Colonic mucosa (tissue), 4 donors: ENCODE measurements at places on chromosomes 7 and 10. TPM values are rescaled to one million over a fixed set of nuclear protein-coding genes. Genes with fewer than 3 reads are reported as not detected.

DNA sequence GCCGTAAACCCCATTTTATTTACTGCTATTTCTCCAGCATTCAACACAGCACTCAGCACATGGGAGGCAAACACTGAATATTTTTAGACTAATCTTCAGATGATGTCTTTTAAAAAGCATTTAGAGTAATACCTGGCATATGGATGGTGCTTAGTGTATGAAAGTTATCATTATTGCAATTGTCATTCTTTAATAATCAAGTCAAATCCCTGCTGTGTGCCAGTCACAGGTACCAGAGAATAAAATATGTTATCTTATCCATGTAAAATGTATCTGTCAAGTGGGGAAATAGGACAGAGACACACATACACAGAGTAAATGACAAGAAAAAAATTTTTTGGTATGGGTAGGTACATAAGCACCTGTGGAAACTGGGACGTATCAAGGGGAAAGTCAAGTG is 18.5 kb downstream of the ANKRD22 start:
- no peak for DNase-seq
- no peak overlapping the region for H3K4me3 ChIP-seq
- no peaks in the 10 kb centered on the region for H3K36me3 ChIP-seq
- H3K27ac ChIP-seq = no peak overlapping the region
- H3K27me3 ChIP-seq = no peaks in the 10 kb centered on the region
- H3K4me1 ChIP-seq = no peaks in the 10 kb centered on the region

GRCh38 chr7:134710854-134711624 is 64.4 kb downstream of the BPGM start:
- H3K4me3 ChIP-seq = no peak overlapping the region
- no peaks in the 10 kb centered on the region for H3K27me3 ChIP-seq
- no peaks in the 10 kb centered on the region for H3K36me3 ChIP-seq
- DNase-seq = no peak
- H3K4me1 ChIP-seq = no peaks in the 10 kb centered on the region
- no peak overlapping the region for H3K27ac ChIP-seq

- no peak for DNase-seq
- no peaks in the 10 kb centered on the region for H3K36me3 ChIP-seq
- no peak within 1 kb of the TSS for H3K27ac ChIP-seq
- H3K27me3 ChIP-seq = peaks cover 37% of the 10 kb centered on the region
- peak within 1 kb of the TSS; percentile 26 for H3K4me3 ChIP-seq
- H3K4me1 ChIP-seq = no peaks in the 10 kb centered on the region
Observed at GRCh38 chr7:45920502-45921380, at the start of gene IGFBP3. Gene IGFBP3 (minus strand): TSS chr7:45921272. CDS start chr7:45921140, 132 bp downstream.

DNA sequence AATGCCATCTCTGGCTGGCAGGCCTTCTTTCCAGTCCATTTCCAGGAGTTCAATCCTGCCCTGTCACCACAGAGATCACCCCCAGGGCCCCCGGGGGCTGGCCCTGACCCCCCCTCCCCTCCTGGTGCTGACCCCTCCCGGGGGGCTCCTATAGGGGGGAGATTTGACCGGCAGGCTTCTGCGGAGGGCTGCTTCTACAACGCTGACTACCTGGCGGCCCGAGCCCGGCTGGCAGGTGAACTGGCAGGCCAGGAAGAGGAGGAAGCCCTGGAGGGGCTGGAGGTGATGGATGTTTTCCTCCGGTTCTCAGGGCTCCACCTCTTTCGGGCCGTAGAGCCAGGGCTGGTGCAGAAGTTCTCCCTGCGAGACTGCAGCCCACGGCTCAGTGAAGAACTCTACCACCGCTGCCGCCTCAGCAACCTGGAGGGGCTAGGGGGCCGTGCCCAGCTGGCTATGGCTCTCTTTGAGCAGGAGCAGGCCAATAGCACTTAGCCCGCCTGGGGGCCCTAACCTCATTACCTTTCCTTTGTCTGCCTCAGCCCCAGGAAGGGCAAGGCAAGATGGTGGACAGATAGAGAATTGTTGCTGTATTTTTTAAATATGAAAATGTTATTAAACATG is 6.0 kb downstream of the CHPF2 start:
- H3K27ac ChIP-seq = no peak overlapping the region
- H3K4me1 ChIP-seq = peaks cover 9% of the 10 kb centered on the region
- H3K27me3 ChIP-seq = no peaks in the 10 kb centered on the region
- H3K4me3 ChIP-seq = no peak overlapping the region
- DNase-seq = no peak
- H3K36me3 ChIP-seq = no peaks in the 10 kb centered on the region

DNA sequence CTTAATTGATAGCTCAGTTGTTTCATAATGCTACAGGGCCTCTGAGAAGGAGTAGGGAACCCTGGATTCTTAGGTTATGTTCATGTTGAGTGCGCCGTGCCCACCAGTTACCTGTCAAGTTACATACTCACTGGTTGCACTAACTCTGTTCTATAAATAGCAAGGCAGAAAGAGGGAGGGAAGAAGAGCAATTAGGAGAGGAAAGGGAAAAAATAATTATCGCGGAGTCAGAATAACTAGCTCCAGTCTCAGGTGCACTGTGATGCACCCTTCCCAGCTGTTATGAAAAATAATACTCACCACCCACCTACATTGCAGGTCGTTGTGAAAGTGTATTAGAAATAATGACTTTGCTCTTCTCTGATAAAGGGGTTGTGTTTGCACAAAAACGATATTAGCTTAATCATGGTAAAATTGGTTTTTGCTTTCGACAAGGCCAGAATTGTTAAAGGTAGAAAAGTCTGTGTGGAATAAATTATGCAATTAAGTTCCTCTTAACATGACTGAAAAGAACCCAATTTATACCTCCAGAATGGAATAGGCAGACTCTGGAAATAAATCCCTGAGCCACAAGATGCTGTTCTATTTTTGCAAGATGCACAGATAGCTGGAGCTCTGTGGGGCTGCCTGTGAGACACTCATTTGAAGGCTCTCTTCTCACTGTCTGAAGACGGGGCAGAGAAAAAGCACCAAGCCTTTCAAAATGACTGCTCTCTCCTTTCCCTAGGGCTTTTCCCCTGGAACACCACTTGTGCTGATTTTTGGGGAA is 137.6 kb upstream of the PITRM1 start:
- H3K4me3 ChIP-seq = no peak overlapping the region
- no peaks in the 10 kb centered on the region for H3K4me1 ChIP-seq
- H3K27ac ChIP-seq = no peak overlapping the region
- no peak for DNase-seq
- no peaks in the 10 kb centered on the region for H3K36me3 ChIP-seq

DNA sequence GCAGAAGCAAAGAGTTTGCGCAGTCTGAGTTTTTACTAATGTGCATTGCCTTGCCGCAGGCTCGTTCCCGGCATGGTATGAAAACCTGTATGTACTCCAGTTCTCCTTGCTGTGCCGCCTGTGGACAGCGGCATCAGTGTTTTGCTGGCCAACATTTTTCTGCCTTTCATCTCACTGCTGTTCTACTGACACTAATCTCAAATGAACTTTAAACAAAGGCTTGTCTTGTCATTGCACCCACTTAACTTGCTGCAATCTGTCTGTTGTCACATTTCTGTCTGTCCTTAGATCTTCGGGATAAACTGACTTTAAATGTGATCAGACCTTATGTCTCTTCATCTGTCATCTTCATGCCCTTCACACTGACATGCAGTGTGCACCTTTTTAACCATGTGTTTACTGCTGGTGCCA is 71.7 kb upstream of the ZNRF2 start:
- no peaks in the 10 kb centered on the region for H3K4me1 ChIP-seq
- H3K4me3 ChIP-seq = no peak overlapping the region
- no peaks in the 10 kb centered on the region for H3K36me3 ChIP-seq
- no peak overlapping the region for H3K27ac ChIP-seq
- DNase-seq = no peak

DNA sequence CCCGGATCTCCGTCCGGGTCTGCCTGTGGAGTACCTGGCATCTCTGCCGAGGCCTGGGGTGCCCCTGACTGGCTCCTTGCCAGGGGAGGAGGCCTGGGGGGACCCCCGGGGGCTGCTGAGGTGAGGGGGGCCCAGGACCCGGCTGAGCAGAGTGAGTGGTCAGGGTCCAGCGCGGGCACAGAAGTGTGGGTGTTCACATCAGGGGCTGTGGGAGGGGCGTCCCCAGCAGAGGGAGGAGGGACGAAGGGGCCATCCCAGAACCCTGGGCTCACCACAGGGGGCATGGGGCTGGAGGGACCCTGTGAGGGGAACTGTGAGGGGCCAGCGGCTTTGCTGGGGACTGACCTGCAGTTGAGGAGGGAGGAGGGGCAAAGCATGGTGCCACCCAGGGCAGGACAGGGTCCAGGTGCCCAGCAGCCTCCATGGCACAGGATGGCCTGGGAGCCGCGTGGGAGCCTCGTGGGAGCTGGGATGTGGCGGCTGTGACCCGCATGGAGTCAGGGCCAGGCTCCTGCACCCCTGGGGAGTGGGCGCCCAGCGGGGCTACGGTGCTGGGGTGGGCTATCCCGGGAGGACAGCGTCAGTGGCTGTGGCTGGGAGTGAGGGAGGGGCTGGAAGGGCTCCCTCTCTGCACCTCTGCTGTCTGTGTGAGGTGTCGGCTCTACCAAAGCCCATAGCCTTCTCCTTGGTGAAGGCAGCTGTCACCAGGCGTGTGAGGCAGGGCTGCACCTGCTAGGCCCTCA is 91.2 kb downstream of the DNAJB6 start:
- no peaks in the 10 kb centered on the region for H3K4me1 ChIP-seq
- H3K27ac ChIP-seq = no peak overlapping the region
- H3K27me3 ChIP-seq = no peaks in the 10 kb centered on the region
- no peak overlapping the region for H3K4me3 ChIP-seq
- no peaks in the 10 kb centered on the region for H3K36me3 ChIP-seq

- H3K4me1 ChIP-seq = no peaks in the 10 kb centered on the region
- H3K27ac ChIP-seq = no peak overlapping the region
- no peaks in the 10 kb centered on the region for H3K27me3 ChIP-seq
- DNase-seq = no peak
Observed at GRCh38 chr10:70066190-70066589, 13.5 kb downstream of the MACROH2A2 start.

- no peaks in the 10 kb centered on the region for H3K27me3 ChIP-seq
- H3K4me1 ChIP-seq = no peaks in the 10 kb centered on the region
- H3K4me3 ChIP-seq = peak overlapping the region; percentile 87
Observed at GRCh38 chr10:114822444-114823076, 980 bp downstream of the FHIP2A start.

DNA sequence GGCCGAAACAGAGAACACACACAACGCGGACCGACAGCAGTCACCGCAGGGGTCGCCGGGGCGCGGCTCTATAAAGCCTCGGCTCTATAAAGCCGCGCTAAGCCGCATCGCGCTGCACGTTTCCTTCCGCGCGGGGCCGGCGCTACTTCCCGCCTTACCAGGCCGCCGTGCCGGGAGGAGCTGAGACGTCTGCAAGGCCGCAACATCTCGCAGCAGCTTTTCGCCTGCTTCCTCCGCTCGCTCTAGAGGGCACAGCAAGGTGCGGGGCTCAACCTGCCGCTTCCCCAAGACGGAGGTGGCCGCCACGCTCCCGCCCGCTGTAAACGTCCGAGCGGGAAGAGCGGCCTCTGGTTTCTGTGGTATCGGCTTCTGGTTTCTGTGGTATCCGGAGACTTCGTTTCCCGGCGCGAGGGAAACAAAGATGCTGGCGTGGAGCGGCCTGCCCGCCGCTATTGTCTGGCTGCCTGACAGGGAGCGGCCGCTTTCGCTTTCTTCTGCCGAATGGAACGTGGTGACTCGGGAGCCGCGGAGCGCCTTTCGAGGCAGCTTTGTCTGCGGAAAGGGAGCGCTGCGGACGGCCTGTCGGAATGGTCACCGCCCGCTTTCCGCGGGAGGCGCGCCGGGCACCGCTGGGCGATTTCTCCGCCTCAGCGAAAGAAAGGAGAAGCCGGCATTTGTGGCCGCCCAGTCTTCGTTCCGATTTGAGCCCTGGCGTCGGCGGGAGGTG is 91.8 kb downstream of the SPAG6 start:
- peak overlapping the region; percentile 73 for H3K4me3 ChIP-seq
- no peaks in the 10 kb centered on the region for H3K27me3 ChIP-seq
- H3K4me1 ChIP-seq = peaks cover 10% of the 10 kb centered on the region
- peak; percentile 88 for DNase-seq
- peak overlapping the region; percentile 95 for H3K27ac ChIP-seq

DNA sequence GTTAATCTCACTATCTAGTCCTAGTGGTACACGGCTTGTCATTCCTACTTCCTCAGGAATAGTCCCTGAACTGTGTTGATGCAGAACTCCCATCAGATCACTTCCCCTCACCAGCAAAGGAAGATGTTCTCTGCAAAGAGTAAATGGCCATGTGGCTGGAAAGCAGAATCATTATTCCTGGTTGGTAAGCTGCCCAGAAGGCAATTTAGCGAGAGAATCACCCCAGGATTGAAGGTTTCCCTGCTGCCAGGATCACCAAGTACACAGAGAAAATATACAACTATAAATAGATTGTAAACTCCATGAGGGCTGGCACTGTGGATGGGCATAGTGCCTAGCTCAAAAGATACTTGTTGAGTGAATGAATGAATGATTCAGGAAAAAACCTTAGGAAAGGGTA is 115.0 kb downstream of the GFRA1 start:
- no peak overlapping the region for H3K27ac ChIP-seq
- H3K36me3 ChIP-seq = no peaks in the 10 kb centered on the region
- no peaks in the 10 kb centered on the region for H3K27me3 ChIP-seq
- no peak for DNase-seq
- no peak overlapping the region for H3K4me3 ChIP-seq
- no peaks in the 10 kb centered on the region for H3K4me1 ChIP-seq

- DNase-seq = no peak
- no peaks in the 10 kb centered on the region for H3K36me3 ChIP-seq
- no peaks in the 10 kb centered on the region for H3K4me1 ChIP-seq
- no peak overlapping the region for H3K27ac ChIP-seq
- H3K4me3 ChIP-seq = no peak overlapping the region
Observed at GRCh38 chr7:18459484-18460245, 35.9 kb upstream of the HDAC9 start.

- peaks cover 3% of the 10 kb centered on the region for H3K36me3 ChIP-seq
- no peak overlapping the region for H3K4me3 ChIP-seq
Observed at GRCh38 chr7:149228831-149229471, 10.5 kb upstream of the ZNF212 start.

DNA sequence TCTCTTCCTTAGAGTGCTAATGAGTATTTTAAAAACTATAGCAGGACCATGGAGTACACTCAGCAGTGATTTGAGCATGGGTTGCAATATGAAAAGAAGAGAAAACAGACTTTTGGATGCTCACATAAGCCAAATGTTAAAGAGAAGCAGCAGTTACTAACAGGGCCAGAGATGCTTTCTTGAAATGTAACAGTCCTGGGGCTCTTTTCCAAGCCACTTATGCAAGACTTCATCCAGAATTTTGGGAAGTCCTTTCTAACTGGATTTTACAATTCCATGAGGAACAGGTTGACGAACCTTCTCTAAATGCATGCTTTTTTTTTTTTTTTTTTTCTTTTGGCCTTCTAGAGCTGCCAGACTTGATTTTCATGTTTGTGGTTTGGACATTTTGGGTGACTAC is 282.0 kb downstream of the SEC23IP start:
- no peaks in the 10 kb centered on the region for H3K36me3 ChIP-seq
- H3K27me3 ChIP-seq = no peaks in the 10 kb centered on the region

GRCh38 chr10:24622781-24623301 is 100.8 kb downstream of the ARHGAP21 start:
- no peak for DNase-seq
- H3K36me3 ChIP-seq = no peaks in the 10 kb centered on the region
- no peak overlapping the region for H3K27ac ChIP-seq

Gene SLC29A3
- total RNA-seq = 6.5 TPM

Gene C10orf95
- total RNA-seq = 4.8 TPM

Gene PON1
- not detected for total RNA-seq

Gene OR2A12
- not detected for total RNA-seq

Gene ARHGAP19
- total RNA-seq = 8.0 TPM

Gene SFRP5
- total RNA-seq = 1.2 TPM

Gene SH2D4B
- total RNA-seq = not detected
